ENCODE measurements at places on chromosomes 5 and 9.

DNA sequence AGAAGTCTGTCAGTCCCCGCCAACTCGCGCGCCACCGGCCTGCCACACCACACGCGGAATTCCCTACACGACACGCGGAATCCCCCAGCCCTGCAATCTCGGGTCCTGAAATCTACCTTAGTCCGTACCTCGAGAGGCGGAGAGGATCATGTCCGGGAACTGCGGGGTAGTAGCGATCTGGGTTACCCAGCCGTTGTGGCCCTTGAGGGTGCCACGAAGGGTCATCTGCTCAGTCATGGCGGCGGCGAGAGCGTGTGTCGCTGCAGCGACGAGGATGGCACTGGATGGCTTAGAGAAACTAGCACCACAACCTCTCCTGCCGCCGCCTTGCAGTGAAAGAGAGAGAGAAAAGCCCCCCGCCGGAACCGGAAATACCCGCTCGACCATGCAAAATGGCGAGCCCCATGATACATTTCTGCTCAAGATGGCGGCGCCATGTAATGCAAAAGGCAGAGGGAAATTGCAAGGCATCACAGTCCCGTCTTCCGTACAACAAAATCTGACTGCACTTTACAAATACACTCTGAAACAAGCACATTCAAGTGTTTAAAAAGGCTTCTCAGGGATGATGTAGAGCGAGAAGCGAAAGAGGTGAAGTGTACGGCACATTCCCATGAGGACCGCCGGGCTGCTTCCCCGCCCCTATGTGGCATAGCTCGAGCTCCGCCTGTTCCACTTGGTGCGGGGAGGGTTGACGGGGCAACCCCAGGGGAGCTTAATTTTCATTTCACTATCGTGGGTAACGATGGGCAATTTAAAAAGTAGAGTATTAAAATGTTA is at the start of gene RACK1:
TSS of gene RACK1 (minus strand) at position 343 of the 780 bp plus-strand sequence. CDS start at position 237, 106 bp downstream.
- no peak for DNase-seq

GRCh38 chr9:85443190-85443598 is 298.6 kb downstream of the AGTPBP1 start:
- peak; percentile 16 for DNase-seq

GRCh38 chr9:35271637-35272036 is 109.8 kb downstream of the UNC13B start:
- no peak for DNase-seq

- no peak for DNase-seq
Observed at GRCh38 chr5:37037840-37038239, 161.3 kb downstream of the NIPBL start.

Measured in NCI-H2227 treated with DMSO at 0.1 percent for 48 hours (cell line).